ENCODE measurements at places on chromosomes 11 and 22.

DNA sequence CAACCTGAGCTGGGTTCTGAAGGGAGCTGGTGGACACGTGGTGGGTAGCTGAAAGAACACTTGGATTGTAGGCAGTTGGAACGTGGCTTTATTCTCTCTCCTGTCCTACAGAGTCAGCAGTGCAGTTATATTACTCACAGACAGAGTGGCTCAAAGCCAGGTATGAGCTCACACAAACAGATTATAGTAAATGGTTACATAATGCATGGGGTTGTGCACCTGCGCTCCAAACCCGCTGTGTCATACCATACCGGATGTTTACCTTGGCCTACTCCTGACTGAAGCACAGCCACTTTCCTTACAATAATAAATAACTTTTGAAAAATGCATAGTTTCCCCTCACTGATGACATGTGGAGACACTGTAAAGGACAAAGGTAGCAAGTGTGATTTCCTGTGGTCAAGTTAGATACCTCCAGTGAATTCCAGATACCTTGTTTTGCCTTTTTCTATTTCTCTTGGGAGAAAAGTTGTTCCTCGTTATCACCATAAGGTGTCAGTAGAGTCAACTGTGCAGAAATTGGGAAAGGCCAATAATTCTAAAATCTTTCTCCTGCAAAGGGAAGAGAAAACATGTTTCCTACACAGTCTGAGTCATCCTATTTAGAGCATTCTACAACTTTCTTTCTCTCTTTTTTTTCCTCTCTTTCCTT is 13.5 kb downstream of the MS4A6A start:
- peak; percentile 51 for DNase-seq

DNA sequence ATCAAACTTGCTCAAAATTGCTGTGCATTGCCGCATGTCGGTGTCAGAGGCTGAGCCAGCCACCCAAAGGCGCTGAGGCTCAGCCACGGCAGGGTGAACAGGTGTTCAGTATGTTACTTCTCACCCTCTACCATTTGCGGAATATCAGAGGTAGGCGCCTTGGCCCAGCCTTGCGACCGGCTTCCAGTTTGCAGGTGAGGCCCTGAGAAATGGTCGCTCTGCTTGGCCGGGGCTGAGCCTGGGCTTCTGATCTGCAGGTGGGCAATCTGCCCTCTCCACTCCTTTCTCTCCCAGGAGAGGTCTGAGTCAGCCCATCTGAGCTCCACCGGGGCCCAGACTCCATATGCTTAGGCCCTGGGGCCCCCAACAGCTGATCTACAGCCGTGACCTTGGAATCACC is 71.0 kb downstream of the RPS6KA4 start:
- no peak for DNase-seq

- DNase-seq = peak; percentile 55
Measured at GRCh38 chr11:130131961-130132850, 27.4 kb upstream of the ST14 start.

GRCh38 chr11:74970852-74971395 is 17.8 kb upstream of the NEU3 start:
- no peak for DNase-seq

DNA sequence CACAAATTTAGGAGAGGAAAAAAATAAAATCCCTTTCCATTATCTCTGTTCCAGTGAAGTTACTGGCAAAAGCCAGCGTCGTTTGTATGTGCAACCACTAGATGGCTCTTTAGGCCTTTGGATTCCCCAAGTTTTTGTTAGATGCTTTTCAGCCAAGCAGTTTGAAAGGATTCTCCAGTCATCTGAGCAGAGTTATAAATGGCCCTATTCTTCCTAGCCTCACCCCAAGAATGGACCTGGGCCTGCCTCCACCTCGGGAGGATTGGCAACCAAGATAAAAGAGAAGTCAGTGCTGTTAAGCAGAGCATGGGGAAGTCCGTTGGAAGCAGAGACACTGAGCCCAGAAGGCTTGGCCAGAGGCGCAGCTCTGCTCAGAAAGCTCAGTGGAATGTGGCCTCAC is 15.4 kb downstream of the FAM181B start:
- DNase-seq = peak; percentile 21

GRCh38 chr11:95499516-95500135 is 268.6 kb upstream of the SESN3 start:
- DNase-seq = no peak

DNA sequence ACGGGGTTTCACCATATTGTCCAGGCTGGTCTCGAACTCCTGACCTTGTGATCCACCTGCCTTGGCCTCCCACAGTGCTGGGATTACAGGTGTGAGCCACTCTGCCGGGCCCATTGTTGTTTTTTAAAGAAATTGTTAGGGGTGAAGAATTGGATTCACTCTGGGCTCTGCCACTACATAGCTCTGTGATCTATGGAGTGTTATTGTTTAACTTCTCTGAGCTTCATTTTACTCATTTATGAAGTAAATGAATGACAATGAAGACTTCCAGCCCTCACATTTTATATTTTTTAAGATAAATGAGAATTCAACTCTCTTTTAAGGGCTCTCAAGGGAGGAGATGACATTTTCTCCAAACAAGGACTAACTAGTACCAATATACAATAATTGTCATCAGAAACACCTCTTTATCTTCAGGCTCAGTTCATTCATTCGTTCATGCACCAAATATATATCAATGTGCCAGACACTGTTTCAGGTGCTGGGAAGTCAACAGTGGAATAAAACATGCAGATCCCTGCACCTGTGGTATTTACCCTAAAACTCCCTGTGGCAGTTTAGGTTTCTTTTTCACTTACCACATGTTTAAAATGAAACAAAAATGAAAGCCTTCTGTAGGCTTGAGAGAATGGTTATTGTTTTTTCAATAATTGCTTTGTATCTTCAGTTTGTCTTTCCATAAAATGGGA is 23.5 kb upstream of the GRAMD1B start:
- no peak for DNase-seq

- peak; percentile 82 for DNase-seq
Measured at GRCh38 chr22:41285441-41285819, 557 bp downstream of the RANGAP1 start.

- peak; percentile 98 for DNase-seq
Measured at GRCh38 chr22:30270832-30271231, 4.2 kb upstream of the OSM start.

DNA sequence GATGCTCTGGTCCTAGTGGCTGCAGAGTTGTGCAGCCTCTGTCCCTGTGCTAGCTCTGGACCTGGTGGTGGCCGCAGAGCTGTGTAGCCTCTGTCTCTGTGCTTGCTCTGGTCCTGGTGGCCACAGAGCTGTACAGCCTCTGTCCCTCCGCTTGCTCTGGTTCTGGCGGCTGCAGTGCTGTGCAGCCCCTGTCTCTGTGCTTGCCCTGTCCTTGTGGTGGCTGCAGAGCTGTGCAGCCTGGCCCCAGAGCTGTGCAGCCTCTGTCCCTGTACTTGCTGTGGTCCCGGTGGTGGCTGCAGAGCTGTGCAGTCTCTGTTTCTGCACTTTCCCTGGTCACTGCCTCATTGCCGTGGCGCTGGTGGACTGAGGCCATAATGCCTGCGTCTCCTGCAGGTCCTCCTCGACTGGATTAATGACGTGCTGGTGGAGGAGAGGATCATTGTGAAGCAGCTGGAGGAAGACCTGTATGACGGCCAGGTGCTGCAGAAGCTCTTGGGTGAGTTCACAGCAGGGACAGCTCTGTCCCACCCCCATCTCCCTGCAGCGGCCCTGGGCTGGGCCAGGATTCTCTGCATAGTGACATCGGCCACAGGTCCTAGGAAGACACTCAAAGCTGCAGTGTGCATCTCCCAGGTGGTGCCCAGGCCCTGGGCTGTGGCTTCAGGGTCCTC is 61.9 kb upstream of the PARVG start:
- DNase-seq = no peak

DNA sequence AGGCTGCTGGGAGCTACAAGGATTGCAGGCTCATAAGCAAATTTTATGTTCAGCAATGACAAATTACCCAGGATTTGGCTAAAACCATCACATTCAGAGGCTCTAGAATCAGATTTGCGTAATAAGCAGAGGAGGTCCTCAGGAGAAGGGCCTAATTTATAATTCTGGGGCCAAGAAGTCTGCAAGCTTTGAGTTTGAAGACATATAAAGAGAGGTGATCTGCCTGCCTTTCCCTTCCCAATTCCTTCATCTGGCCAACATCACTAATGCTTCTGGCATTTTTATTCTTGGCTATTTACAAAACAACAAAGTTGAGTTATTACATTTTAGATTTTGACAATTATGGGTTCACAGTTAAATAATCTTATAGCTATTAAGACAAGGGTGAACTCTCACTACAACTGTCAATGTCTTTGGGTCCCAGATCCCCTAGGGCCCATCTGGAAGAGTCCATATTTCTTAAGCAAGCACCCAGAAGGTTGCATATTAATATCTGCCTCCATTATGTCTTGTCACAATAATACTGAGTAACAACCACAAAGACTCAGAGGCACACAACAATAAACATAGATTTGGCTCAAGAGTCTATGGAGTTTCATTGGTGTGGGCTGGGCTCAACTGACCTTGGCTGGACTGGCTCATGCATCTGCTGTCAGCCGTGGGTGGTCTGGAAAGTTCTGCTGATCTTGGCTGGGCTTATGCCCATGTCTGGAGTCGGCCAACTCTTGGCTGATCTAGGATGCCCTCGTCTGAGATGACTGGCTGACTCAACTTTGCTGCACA is 67.2 kb upstream of the CD82 start:
- peak; percentile 2 for DNase-seq
